Left colon (tissue), 2 donors: ENCODE measurements at places on chromosomes 16 and 17. TPM values are rescaled to one million over a fixed set of nuclear protein-coding genes. Genes with fewer than 3 reads are reported as not detected.

- DNase-seq, result peak; percentile 51
Measured at GRCh38 chr16:53775821-53776431, 72.0 kb downstream of the FTO start.

GRCh38 chr17:39002991-39003715 lies 36.0 kb upstream of the FBXO47 start:
- DNase-seq, result peak; percentile 46

- DNase-seq, result no peak
Measured at GRCh38 chr17:12693640-12694039, 27.9 kb downstream of the MYOCD start.

The TMIGD1 gene
- 255 TPM for total RNA-seq

The PLD6 gene
- total RNA-seq, result 1.3 TPM

- DNase-seq, result no peak
Measured at GRCh38 chr17:28718333-28719020, 809 bp upstream of the RAB34 start.

DNA sequence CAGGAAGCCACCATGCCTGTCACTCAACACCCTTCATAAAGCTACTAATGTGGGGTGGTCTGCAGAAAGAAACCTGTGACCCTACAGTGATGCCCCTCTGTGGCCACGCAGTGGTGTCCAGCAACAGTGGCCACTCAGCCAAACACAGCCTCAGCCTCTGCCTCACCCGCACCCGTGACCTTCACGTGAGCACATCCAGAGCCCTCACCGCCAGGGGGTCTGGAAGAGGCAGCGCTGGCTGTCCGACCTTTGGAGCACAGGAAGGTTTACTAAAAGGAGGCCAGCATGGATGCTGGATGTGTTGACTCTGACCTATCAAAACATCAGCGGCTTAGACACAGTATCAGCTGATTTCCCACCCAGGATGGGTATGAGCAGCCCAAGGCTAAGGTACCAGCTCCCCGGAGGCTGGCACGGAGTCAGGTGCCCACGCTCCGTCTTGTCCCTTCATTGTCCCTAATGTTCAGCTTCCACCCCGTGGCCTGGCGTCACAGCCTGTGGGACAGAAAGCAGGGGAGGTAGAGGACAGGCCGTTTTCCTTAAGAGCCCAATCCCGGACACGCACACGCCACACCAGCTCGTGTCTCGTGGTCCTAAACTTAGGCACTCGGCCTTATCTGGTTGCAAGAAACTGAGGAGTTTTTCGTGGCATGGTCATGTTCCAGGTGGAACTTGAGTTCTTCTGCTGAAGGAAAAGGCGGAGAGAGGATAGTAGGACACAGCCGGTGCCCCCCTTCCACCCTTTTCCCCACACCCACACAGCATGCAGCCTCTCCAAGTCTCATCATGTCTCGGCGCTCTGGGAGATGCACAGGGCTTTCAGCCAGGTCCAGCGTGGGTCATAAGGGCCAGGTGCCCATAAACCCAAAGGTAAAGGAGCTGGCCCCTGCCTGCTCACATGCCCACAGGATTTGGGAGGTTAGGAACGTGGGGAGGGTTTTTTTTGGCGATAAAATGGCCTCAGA lies 49.7 kb upstream of the ENDOV start:
- no peak for DNase-seq

DNA sequence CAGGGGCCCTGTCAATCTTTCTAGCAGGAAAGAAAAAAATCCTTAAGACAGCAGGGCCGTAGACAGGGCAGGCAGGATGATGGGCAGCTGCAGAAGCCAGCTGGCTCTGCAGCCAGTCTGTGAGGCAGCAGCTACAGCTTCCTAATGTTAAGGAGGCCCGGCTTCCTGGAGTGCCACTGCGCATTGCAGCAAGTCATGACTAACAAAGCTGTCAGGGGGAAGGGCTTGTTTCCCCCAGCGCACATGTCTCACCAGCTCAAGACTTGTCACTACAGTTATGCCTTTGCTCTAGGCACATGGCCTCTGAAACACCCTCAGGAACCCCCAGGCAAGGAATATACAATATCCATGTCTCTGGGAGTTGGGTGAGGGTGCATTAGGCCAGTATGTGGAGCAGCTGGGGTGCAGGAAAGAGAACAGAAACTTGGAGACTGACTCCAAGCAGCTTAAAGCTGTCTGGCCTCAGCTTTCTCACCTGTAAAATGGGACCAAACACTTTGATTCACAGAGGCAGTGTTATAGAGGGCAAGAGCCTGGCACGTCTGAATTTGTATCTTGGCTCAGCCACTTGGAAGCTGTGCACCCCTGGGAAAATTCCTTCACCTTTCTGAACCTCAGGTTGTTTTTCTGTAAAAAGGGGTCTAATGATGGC lies 220.0 kb downstream of the HAPSTR1 start:
- DNase-seq, result peak; percentile 63

The BMERB1 gene
- 10.3 TPM for total RNA-seq

DNA sequence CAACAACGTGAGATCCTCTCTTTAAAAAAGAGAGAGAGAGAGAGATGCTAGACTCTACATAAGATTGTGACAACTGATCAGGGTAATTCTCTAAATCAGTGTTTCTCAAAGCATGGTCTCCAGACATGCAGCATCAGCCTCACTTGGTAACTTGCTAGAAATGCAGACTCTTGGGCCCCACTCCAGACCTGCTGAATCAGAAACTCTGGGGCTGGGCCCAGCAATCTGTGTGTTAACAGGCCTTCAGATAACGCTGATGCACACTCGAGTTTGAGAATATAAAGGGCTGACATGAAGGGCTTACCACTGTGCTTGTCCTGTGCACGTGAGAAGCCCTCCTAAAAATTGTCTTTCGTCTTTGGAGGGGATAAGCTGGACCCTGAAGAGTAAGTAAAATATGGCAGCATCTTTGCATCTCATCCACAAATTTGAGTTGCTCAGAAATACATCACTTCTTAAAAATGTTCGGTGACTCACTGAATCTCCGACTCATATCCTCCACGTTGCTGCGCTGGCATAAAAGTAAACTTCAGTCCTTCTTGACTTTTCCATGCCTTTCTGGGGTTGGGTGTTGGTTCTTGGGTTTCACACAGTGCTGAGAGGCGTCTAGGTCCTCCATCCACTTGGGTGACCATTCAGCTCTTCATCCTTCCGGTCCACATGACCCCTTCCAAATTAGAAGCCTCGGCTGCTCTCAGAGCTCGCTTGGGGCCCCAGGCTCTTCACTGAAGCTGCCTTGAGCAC lies 26.1 kb upstream of the KDM8 start:
- DNase-seq, result no peak
